H9 (cell line): ENCODE measurements at places on chromosomes 2 and 18.
A peak's percentile ranks its signal among the peaks of the same experiment; 100 is the strongest.

DNA sequence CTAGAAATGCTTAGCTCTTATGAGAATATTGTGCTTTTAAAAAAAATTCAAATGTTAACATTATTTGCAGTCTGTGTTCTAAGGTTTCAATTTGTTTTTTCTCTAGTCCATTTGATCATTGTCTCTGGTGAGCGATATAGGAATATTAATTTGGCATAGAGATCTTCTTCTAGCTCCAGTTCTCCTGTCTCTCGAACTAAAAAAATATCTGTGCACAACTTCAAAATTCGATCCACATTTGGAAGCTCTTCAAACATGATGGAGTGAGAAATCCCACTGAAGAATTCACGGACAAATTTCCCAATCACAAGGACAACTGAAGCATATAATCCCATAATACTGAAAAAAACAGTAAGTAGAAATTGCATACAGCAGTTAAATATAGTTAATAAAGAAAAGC lies 145.6 kb downstream of the NAPG start:
- no peak for DNase-seq

- DNase-seq: peak; percentile 75
These were observed 72.9 kb downstream of the EN1 start for GRCh38 chr2:118774458-118775133.

DNA sequence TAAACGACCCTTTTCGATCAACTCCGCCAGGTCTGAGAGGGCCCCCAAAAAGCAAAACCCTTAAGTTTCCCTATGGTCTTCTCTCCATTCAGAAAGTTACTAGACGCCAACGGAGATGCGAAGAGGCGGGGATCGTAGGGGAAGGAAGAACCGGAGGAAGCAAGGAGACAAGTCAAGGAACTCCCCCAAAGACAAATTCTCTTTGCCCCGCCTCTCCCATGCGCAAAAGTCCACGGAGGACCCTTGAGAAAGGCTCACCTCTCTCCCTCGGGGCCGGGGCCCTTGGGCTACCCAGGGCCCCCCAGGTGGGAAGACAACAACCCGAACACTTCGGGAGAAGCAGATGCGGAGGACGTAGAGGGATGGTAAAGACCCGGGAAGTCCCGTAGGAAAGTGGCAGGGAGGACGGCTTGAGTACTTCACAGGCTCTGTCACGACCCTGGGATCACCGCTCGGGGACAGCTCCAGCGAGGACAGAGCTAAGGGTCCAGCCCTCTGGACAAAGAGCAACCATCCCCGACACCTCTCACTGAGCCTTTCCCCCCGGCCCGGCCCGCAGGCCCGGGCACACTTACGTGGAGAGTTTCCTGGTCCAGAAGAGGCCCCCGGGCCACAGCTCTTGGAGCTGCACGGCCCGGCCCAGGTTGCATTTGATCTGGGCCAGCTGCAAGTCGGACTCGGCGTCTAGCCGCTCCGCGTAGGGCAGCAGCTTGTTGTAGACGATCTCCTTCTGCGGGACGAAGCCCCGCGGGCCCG lies 647 bp downstream of the PSME4 start:
- DNase-seq: peak; percentile 37

- no peak for DNase-seq
These were observed 47.1 kb downstream of the CDCA7 start for GRCh38 chr2:173401716-173402326.

DNA sequence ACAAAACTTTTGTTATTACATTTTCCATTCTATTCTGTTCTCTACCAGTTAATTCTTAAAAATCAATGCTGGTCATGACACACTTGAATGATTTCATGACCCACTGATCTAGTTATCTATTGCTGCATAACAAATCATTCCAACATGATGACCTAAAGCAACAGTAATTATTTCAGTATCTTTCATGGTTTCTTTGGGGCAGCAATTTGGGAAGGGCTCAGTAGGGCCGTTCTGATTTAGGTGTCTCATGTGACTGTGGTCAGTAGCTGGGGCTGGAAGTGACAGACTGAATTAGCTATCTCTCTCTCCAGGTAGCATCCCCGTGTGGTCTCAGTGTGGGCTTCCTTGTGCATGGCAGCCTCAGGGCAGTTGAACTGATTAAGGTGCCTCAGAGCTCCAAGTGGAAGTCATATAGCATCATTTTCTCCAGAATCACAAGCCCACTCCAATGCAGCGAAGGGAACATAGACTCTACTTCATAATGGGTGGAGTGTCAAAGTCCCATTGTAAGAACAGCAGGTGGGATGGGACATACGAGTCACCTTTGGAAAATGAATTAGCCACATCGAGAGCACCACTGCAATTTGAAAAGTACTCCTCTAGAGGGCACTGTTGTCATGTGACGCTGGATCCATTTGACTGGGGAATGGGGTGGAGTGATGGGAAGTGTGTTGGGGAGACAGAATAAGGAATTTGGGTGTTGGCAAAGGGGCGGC lies 39.1 kb upstream of the FAM136A start:
- DNase-seq: peak; percentile 72
